Stimulated activated CD4-positive, alpha-beta T cell treated with anti-CD3 and anti-CD28 coated beads, Interleukin-1b, Interleukin-23, amount 100 ng/mL, for 1 hour (primary cell): ENCODE measurements at places on chromosomes 5 and 9.

GRCh38 chr5:92641031-92641962 is 939.7 kb downstream of the NR2F1-AS1 start:
- DNase-seq: no peak

- no peak for DNase-seq
Measured at GRCh38 chr5:80231243-80231642, 24.6 kb downstream of the SERINC5 start.

DNA sequence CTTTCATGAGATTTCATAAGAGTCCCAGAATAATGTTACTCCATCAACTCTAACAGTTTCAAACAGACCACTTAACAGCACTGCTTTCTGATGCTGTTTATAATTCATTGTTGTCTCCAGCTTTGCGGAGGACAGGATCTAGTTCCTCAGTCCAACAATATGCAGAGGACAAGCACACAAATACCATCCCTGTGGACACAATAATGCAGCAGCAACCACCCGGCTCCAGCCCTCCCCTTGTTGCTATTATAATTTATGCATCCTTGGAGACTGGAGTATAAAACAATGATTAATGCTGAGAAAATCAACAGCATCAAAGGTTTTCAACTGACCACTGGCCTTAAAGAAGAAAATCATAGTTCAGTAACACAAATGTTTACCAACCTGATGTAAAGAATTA is 108.3 kb downstream of the DENND1A start:
- no peak for DNase-seq

GRCh38 chr9:81588148-81588871 is 101.0 kb downstream of the TLE1 start:
- no peak for DNase-seq

GRCh38 chr5:14179446-14179845 is 36.3 kb downstream of the TRIO start:
- DNase-seq: no peak

DNA sequence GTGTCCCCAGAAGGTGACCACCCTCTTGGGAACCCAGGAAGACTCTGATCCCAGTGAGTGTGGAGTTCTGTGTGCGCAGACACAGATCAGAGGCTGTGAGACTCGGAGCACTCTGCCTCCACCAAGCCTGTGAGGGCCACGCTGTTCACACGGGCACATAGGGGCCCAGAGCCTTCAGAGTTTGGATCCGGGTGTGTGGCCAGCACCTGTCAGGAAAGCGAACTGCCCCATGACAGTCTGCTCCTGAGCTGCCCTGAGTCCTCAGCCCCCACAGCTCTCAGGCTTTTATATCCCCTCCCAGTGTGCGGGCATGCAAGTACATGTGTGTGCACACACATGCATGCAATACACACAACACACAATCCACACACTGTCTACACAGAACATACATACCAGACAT is 161.8 kb upstream of the IRX2 start:
- no peak for DNase-seq

DNA sequence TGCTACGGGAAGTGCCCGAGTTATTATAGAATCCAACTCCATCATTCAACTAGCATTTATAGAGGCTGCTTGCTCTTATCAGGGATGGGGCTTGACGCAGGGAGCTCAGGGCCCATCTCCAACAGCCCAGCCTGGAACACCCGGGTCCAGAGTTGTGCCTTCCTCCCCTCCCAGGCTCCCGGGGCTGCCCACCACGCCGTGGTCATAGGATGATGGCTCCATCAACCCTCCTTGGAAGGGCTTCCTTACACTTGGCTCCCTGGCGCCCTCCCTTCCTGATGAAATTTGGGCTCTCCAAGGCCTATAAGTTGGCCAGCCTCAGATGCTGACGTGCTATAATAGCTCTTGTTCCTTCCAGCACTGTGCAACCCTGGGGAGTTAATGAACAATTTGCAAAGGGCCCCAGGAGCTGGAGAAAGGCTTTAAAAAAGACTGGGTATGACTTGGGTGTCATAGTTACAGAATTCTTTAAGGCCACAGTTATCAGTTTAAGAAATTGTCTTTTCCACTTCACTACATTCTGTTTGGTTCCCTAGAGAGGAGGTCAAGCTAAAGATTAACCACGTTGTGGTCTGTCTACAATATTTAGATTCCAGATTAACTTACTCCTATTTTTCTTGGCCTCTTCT is 42.5 kb upstream of the GADD45G start:
- no peak for DNase-seq

DNA sequence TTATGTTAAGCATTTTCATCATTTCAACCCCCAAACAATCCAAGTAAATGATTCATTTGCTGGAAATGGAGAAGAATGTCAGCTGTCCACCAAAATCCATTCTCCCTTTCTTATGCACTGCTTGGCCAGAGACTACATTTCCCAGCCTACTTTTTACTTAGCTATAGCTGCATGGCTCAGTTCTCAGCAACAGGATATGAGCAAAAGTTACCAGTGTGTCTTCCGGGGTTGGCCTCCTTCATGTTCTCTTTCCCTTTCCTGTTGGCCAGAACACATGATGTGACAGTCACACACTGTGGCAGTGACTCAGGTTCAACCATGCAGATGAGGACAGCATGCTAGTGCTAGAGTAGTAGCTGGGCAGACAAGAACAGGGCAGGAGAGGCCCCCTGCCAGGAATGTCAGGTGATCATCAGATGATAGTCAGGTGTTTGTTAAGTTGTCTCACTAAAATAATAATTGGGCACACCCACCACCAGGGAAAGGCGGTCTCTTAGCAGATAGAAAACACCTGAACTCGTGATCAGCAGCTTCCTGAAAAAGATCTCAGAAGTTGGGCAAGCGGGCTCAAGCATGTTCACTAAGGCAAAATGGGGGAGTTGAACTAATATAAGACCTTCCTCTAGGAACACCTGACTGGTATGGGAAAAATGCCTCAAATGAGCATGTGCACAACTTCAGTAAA is 12.2 kb downstream of the GPR150 start:
- peak; percentile 28 for DNase-seq

GRCh38 chr5:36238502-36239295 is 3.0 kb downstream of the NADK2 start:
- DNase-seq: no peak

DNA sequence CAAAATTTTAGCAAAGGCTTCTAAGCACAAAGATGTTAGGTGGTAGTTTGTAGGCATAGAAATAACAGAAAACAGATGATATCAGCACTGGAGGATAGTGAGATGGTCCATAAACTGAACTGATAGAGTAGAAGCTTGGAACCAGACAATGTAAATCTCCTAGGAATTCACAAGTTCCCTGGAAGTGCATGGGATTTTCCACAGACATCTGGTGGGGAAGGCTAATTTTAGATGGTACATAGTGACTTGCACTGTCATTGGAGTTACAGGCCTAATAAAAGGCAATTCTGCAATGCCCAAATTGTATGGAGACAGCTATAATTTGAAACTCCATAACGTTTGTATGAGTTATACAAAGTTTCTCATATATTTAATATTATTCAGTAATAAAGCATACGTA is 653.0 kb upstream of the MEF2C start:
- no peak for DNase-seq

DNA sequence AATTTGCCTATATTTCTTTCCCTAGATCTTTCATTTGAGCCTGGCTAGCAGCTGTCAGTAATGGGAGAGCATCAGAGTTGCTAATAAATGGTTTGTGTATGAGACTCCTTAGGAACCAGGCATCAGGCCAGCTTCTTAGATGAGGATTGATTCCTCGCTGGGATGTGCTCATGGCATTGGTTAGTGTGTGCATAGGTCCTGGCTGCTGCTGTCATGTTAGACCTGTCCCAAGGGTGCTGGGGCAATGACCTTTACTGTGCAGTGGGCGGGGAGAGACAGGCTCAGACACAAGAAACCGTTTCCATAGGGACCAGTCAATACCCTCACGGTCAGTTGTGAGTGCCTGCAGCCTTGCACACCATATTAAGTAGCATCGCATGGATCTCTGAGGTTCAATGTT is 112.3 kb upstream of the NR3C1 start:
- DNase-seq: no peak

GRCh38 chr9:112764344-112764743 is 13.8 kb downstream of the SNX30 start:
- no peak for DNase-seq

GRCh38 chr5:61386045-61386800 is 54.2 kb downstream of the ZSWIM6 start:
- no peak for DNase-seq

DNA sequence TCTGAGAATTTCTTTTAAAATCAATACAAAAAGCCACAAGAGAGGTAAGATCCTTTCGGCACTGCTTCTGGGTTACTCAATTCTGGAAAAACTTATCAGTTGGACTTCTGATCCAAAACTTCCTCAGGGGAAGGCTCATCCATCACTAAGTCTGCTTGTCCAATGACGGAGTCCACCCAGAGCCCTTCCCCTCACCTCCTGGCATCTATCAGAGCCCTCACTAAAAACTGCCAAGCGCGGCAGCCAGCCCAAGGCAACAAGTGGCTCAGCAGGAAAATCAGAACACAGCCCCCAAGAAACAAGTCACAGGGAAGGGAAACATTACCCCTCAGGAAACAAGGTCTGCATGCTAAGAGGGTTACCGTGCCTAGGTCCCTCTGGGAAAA is 869 bp upstream of the ESM1 start:
- no peak for DNase-seq

- DNase-seq: no peak
Measured at GRCh38 chr5:82885627-82886389, 191.4 kb downstream of the TMEM167A start.

DNA sequence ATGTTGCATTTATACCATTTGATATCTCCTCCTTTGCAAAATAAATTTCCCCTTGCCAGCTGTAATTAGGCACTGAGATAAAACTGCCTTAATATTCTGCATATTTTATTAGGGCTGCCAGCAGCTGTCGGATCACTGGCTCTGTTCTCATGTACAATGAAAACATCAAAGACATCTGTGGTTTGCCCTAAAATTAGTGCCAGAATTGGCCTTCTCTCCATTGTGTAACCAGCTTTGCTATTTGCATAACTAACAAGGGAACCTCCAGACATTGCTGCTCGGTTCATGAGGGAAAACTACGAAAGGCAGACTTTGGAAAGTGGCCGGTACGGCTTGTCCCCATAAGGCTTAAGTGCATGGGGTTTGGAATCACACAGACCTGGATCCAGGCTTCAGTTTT is 45.5 kb upstream of the KIF2A start:
- no peak for DNase-seq
